Fibroblast of upper back skin (primary cell): ENCODE measurements at places on chromosomes 2 and 18.

GRCh38 chr18:59547581-59548182 is 149.5 kb downstream of the CCBE1 start:
- DNase-seq = peak; percentile 90

GRCh38 chr2:118222672-118223421 is 134.6 kb downstream of the INSIG2 start:
- no peak for DNase-seq

- DNase-seq = peak; percentile 93
These were observed 108.0 kb upstream of the LDAH start for GRCh38 chr2:20930928-20931327.

DNA sequence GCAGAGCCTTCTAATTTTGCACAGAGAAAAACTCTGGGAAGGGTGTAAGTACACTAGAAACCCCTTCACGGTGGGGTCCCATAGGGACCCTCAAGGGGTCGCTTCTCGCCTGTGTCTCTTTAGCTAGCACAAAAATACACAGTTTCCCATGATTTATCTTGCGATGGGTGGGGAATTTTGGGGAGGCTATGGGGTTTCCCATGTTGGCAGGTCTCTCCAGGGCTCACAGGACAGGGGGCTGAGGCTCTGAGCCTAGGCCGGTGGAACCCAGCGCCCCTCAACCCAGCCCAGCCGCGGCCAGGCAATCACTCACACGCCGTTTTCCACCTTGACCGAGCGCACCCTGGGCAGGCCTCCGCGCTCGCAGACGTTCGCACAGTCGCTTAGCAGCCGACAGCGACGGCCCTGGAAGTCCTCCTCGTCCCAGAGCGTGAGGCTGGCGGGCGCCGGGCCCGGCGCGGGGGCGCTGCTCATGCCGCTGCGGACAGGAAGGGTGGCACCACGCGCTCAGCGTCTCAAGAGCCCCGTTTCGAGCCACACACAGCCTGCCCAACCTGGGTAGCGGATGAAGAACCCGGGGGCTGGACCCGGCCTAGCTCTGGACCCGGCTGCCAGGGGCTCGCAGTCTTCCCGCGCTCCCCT is 398 bp downstream of the CRYBA2 start:
- no peak for DNase-seq

DNA sequence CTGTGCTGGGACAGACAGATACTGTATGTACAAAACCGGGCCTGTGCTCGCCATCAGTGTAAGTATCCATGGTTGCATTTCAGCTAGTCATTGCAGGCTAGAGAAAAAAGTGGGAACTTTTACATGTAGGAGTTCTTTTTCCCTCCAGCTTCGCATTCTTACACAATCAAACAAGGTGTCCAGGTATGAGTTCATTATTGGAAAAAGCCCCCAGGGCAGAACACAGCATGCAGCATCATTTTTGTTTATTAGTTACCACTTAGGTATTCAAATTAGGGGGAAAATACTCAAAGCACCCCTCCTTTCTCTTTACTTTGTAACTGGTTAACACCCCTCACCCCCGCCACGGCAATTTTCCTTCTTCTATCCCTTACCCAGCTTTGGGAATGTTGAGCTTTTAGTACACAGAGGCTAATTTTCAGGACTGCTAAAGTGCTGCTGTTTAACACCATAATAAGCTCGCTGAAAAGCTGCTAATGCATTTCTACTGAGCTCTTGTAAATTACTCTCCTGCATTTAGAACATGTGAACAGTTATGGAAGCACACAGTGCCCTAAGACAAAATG is 13.6 kb downstream of the UPP2 start:
- DNase-seq = no peak

GRCh38 chr18:3008541-3008940 is 4.4 kb downstream of the LPIN2 start:
- DNase-seq = peak; percentile 56

- no peak for DNase-seq
These were observed 470 bp downstream of the KCNF1 start for GRCh38 chr2:10912076-10912731.

DNA sequence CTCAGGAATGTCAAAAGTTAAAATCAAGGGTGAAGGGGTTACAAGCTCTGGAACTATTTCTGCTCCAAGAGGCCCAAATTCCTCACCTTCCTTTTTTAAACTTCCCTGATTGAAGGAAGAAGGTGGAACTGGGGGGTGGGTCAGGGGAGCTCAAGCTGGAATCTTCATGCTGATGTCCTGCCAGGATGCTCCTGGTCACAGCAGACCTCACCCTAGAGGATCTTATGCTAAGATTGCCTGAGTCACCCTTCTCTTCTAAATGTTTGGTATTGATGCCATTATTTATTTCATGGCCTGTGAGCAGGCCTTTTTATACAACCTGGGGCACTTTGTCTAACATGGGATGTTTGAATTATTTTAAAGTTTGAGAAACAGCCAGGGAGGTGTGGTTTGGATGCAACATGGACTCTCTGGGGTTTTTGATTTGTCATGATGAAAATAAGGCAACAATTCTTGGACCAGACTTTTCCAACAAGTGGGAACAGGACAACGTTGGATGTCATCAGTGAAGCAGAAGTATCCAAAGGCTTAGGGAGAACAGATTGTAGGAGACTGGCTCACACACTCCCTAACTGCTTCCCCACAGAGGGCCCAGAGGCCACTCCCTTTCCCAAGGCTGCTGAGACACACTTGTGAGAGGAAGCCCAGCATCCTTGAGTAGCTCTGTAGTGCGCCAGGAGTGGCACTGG is 420.2 kb upstream of the MEX3C start:
- no peak for DNase-seq

GRCh38 chr2:135818937-135819610 is 17.9 kb downstream of the LCT start:
- peak; percentile 36 for DNase-seq

GRCh38 chr2:18703555-18703954 is 114.2 kb upstream of the NT5C1B start:
- peak; percentile 18 for DNase-seq

GRCh38 chr2:112001136-112001715 is 53.8 kb upstream of the TMEM87B start:
- no peak for DNase-seq

- peak; percentile 16 for DNase-seq
These were observed 110.4 kb upstream of the RAB27B start for GRCh38 chr18:54717673-54718407.

DNA sequence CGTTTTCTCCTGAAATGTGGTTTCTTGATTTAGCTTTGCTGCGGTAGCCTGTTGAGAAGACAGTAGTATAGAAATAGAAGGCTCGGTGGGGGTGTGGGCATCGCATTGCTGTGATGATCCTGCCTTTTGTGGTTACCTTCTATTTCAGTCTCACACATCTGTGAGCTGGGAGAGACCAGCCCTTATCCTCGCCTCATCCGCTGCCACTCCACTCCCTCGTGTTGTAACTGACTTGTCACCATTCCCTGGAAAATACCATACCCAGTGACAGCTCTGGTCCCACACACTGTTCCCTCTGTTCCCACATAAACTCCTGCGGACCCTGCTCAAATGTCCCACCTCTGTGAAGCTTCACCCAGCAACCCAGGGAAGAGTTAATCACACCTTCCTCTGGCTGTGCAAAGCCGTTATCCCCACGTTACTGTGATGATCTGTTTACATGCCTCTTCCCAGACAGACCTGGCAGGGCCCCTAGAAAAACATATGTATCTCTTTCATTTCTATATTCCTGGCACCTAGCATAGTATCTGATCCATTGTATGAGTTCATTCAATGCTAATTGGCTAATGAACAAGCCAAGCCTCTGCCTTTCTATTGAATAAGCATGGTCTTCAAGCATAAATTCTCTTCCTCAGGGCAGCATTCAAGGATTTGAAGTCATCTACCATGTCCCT is 114.6 kb downstream of the MAPK4 start:
- DNase-seq = no peak

GRCh38 chr2:216446343-216446742 is 34.1 kb downstream of the SMARCAL1 start:
- no peak for DNase-seq

DNA sequence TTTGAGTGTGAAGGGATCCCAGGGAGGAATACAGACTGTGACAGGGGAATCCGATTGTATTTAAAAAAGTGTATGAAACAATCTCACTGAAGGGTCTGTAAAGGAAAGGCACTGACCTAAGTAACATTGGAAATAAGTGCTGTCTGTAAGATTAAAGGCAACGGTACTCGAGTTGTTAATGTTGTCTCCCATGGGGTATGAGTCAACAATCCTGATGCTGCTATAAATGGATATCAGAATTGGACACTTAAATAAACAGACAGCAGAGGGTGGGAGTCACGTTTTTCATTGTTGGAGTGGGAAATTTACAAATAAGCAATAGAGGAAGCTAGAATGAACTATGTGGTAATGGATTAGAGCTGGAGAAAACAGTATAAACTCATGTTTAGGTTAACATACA is 452.4 kb upstream of the RGPD4 start:
- no peak for DNase-seq

DNA sequence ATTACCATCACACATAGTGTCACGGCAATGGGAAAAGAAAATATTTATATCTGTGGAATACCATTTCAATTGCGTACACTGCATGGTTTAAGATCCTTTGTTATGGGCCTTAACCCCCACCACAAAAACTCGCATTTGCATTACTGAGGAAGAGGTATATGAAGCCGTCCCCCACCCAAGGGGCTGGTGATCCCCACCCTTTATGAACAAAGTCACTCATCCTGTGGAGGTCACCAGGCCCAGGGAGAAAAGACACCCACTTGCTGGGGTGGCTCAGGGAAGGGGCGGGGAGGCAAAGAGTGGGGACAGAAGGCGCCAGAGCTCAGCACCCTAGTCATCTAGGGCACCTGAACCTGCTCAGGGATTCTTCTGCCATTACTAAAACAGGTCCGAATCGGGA is 133.8 kb downstream of the ZNF516 start:
- no peak for DNase-seq

DNA sequence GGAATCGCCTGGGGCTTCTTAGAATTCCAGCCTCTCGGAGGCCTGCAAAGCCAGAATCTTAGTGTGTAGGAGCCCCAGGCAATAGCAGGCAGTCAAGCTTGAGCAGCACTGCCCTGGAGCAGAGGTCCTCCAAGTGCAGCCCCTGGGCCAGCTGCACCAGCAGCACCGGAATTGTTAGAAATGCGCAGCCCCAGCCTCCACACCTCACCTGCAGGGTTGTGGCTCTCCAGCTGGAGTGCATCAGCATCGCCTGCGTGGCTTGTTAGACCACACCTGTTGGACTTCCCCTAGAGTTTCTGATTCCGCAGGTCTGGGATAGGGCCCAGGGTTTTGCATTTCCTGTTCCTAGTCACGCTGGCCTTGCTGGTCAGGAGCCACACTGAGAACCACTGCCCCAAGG is 100.3 kb downstream of the ASAP2 start:
- DNase-seq = no peak

GRCh38 chr18:22829781-22830180 is 103.3 kb upstream of the RBBP8 start:
- DNase-seq = no peak

GRCh38 chr2:215299337-215299859 is 12.5 kb upstream of the ATIC start:
- DNase-seq = no peak

DNA sequence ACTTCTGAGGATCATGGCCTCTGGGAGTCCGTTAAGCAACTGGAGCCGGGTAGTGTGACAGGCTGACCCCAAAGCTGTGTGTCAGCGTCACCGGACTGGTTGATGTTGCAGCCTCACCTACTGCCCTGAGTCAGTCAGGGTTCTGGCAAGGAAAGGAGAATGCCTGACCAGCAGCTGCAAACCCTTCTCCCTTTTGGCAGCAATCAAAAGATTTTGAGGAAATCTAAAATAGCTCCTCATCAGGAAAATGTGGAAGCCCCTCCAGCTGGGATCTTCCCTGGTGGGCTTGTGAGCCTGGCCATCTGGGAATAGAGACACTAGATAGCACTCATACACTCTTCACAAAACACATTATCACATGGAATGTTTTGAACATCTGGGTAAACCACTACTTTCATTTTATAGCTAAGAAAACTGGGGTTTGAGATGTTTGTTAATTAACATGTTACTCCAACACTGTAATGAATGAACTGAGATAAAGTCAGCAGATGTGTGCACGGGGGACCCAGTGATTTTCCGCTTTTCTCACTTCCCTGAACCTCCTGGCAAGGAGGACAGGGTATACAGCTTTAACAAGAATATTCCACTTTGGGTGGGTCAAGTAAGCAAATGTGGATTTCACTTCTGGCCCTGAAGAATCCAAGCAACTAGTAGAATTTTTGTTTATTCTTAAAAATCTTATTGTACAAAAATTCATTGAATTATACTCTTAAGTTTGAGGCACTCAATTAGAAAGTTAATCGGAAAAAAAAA is 24.7 kb downstream of the CLUL1 start:
- DNase-seq = peak; percentile 29
